GM04503 (cell line): ENCODE measurements at places on chromosomes 16 and 17.

GRCh38 chr16:19417640-19418039 lies at the start of gene TMC5:
Gene TMC5, plus strand, starts transcription at chr16:19417883. Its CDS starts 22,156 bp downstream, at chr16:19440039.
- DNase-seq, result no peak

DNA sequence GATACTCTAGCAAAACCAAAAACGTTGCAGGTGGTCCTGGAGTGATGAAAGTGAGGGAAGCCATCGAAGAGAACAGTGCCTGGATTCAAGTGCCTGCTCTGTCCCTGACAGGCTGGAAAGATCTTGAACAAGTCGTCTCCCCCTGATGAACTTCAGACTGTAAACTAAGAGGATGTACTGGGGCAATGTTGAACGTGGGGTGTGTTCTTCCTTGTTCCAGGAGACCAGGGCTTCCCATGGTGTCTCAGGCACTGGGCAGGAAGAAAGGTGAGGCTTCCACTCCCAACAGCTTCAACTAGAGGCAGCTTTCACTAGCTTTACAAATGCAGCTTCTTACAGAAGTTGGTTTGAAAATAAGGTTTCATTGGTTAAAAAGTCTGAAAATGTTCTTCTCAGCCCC lies 21.4 kb upstream of the NF1 start:
- no peak for DNase-seq

DNA sequence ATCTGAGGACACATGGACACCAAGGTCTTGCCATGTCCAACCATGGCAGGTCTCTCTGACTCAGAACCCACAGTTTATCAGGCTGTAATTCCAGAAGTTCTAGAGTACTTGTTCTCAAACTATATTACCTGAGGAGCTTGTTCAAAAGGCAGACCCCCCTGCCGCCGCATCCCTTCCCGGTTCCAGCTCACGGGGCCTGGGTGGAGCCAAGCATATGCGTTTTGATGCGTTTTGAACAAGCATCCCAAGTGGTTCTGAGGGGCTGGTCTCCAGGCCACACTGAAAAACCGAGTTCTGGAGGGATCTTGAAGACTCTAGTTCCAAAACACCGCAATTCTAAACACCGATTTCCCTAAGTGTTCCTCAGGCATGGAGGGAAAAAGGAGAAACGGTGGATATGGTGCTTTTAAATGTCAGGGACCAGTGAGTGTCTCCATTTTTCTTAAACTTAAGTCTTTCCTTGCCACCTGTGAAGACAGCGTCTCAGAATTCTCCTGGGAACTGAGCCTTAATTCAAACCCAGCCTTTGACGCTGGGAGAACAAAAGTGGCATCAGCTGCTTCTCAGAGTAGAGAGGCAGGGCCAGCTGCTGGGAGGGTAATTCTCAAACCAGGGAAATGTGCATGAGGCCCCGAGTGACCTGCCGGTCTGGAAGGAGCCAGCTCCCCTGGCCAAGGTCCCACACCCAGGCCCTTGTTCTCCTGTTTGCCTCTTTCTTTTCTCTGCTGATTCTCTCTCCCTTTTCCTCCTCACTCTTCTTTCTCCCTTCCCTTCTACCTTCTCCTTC lies 84.4 kb upstream of the PLCG2 start:
- no peak for DNase-seq

GRCh38 chr17:77442976-77443747 lies 302.4 kb downstream of the SEC14L1 start:
- no peak for DNase-seq

- peak; percentile 94 for DNase-seq
These were observed 2.1 kb downstream of the CPPED1 start for GRCh38 chr16:12801511-12802042.
